ENCODE measurements at places on chromosomes 6 and 20. TPM values are rescaled to one million over a fixed set of nuclear protein-coding genes. Genes with fewer than 3 reads are reported as not detected.

DNA sequence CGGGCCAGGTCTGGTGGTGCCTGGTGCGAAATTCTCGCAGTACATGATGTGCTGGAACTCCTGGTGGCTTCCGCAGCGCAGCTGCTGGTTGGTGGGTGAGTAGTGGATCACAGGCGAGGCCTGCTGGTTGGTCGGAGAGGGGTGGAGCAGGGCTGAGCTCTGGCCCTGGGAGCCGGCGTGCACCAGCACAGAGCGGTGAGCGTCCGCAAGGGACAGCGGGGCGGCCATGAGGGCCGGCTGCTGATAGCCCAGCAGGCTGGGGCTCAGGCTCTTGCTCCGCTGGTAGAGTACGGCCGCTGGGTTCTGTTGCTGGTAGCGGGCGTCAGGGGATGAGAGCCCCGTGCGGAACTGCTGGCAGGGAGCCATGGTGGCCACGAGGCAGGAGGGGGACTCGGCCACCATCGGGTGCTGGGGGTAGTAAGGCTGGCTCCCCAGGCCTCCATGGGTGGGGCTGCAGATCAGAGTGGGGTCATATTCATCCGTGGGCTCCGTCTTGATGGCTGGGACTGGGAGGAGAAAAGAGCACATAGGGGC lies 110.2 kb downstream of the NFATC2 start:
- no peak for DNase-seq

ISM1 gene
- 4.3 TPM for total RNA-seq

DNA sequence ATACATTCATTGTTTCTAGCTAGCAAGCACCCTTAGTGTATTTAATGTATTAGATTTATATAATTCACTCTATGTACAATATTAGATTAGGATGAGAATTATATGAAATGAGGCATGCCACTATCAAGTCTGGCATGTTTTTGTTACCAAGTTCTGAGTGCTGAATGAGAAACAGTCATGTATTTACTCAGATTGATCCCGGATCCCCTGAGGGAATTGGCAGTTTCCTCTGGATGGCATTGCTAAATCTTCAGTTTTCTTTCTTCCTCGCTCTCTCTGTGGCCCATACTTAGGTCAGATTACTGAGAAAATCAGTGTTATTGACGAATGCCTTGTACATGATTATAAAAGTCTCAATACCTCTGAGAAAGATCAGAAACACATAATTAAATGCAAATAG lies 66.6 kb downstream of the CDKAL1 start:
- no peak for DNase-seq

FAM184A gene
- 5.6 TPM for total RNA-seq

DNA sequence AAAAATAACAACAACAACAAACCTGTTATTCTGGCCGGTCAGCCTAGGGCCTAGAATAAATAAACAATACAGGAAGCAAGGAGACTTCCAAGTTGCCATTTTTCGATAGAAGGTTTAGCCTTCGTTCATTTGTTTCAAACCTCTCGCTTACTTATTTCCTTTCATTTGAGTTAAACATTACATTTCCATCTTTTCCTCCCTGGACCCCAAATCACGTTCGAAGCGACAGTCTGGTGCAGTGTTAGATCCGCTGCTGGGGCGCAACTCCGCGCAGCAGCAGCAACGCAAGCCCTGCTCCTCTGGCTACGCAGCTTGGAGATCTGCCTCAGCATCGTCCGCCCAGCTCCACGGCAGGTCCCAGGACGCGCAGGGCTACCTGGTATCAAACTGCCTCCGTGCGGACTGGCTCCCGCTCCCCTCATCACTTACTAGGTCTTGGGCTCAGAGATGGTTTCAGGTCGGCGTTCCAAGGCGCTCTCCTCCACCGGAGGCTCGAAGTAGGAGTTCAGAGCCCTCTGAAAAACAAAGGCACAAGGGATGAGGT lies 530 bp downstream of the TDP2 start:
- DNase-seq: no peak

XKR7 gene
- not detected for total RNA-seq
